Renal pelvis (tissue), 12 donors: ENCODE measurements at places on chromosomes 12 and 14.
A peak's percentile ranks its signal among the peaks of the same experiment; 100 is the strongest.

DNA sequence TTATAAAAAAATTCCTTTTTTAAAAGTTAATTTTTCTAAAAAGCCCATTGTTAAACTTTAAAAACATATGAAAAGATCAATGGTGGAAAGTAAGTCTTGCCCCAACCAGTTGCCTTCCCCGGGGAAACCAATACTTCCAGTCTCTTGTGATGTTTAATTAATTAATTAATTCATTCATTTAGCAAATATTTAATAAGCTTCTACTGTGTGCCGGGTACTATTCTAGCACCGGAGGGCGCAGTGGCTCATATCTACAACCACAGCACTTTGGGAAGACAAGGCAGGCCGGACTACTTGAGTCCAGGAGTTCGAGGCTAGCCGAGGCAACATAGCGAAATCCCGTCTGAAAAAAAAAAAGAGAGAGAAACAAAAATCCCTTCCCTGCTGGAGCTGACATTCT is 87.4 kb downstream of the HECTD4 start:
- no peak for DNase-seq

DNA sequence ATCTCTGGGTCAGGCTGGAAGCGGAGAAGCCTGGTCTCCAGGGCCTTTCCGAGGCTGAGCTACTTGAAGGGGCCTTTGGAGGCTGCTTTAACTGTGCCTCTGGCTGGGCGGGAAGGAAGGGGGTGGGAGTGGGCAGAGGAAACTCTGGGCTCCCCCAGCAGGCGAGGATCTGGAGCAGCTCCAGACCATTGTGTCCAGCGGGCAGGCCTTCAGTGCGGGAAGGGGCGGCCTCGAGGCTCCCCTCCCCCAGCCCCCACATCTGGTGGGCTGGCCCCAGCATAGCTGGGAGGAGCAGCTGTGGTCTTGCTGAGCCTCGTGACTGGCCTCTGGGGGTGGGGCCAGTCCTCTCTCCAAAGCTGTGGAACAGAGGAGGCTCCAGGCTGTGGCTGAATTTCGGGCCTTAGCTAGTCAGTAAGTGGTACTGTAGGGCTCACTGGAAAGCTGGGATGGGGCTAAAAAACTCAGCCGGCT is 3.4 kb downstream of the TAMALIN start:
- DNase-seq: peak; percentile 90

DNA sequence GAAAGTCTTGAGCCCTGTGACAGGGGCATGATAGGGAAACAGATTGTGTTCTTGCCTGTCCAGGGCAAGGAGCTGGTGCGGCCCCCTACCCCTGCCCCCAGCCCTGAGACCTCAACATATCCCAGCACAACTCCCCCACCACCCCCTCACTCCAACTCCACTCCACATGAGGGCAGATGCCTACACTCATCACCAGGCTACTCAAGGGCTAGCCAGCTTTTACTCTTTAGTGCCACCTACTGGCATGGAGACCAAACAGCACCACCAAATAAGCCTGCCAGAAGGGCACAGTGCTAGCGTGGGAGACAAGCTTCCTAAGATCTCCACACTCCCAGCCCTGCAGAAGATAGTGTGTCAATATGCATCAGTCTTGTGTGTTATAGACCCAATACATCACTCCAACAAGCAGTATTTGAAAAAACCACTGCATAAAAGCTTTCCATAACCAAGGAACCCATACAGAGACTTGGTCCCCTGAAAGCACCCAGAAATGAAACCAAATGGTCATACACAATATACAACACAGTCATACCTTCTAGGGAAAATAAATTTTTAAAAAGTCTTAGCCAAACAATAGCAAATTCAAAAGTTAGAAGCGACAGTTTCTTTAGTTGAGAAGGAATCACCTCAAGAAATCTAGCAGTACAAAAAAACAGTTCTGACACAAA is 154.4 kb downstream of the KCNK10 start:
- DNase-seq: no peak

DNA sequence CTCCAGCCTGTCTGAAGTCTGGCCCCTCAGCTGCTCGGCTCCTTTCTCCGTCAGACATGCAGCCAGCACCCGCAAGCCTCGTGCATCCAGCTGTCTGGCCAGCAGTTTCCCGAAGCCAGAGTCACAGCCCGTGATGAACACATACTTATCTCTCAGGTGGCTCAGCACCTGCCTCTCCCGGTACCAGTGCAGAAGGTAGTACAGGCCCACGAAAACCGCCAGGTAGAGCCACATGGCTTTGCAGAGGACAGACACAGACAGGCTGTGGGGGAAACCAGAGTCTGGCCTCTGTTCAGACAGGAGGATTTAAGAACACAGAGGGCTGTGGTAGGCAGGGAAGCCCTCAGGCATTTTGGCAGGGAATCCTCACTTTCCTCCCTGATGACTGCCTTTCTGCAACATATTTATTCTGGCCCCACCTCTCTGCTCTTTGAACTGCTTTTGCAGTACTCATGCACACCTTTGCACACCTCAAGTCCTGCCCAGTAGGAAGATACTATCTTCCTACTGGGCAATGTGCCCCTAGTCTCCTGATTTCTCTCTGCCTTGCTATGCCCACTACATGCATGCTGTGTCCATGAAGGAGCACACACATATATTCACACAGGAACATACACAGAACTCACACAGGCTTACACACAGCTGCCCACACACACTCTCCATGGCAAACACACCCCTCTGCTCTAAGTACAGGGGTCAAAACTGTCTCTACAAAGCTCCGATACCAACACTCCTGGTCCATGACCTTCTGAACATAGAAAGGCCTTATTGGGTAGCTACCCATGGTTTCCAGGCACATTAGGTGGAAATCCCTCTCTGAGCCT is at the start of gene RDH16:
Gene RDH16 (minus strand): TSS at position 380 of the 824 bp plus-strand sequence. CDS start 146 bp downstream, at position 234.
- DNase-seq: no peak

DNA sequence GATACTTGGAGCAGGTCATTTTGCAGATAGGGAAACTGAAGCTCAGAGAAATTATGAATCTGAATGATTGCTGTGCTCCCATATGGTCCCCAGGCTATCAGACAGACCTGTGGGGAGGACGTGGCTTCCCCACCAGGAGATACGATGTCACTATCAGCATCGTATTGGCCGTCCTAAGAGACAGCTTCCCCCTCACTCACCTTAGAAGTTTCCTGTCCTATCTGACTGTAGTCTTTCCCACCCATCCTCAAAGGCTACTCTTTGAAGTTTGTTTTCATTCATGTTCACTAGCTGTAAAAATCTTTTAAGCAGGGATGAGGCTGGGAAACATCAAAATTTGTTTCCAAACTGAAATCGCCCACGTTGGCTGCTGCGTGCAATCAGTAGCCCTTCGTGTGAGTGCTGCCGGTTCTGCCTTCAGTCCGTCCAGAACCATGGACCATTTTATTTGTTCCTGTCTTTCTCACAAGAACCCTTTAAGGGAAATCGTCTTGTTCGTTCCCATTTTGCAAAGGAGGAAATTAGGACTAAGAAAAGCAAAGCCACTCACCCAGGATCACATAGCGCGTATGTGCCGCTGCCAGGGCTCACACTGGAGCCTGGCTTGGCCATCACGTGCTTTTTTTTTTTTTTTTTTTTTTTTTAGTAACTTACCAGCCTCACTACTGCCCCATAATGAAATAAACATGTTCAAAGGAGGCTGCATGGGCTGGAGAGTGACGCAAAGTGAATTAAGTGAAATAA is 1.0 kb upstream of the KDM2B start:
- peak; percentile 24 for DNase-seq

- no peak for DNase-seq
Observed at GRCh38 chr14:90281756-90282155, 25.4 kb downstream of the PSMC1 start.

DNA sequence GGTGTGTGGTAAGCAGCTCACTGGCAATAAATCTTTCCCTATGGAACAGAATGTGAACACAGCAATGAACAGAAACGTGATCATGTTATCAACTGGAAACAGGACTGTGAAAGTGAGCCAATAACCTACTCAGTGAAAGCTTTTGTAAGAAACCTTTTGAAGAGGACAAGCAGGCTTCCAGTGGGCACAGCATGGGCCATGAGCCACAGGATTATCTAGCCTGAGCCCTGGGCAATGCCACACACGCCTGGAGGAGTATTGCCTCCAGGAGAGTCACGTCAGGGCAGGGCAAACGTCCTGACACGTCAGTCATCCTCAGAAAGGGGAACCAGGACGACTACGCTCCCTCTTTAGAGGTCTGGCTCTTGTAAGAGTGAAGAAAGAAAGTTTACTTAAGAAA is 32.3 kb downstream of the NRDE2 start:
- no peak for DNase-seq

GRCh38 chr14:68727315-68728047 is 65.4 kb downstream of the ZFP36L1 start:
- peak; percentile 61 for DNase-seq
